ENCODE measurements at places on chromosomes 12 and 14.

DNA sequence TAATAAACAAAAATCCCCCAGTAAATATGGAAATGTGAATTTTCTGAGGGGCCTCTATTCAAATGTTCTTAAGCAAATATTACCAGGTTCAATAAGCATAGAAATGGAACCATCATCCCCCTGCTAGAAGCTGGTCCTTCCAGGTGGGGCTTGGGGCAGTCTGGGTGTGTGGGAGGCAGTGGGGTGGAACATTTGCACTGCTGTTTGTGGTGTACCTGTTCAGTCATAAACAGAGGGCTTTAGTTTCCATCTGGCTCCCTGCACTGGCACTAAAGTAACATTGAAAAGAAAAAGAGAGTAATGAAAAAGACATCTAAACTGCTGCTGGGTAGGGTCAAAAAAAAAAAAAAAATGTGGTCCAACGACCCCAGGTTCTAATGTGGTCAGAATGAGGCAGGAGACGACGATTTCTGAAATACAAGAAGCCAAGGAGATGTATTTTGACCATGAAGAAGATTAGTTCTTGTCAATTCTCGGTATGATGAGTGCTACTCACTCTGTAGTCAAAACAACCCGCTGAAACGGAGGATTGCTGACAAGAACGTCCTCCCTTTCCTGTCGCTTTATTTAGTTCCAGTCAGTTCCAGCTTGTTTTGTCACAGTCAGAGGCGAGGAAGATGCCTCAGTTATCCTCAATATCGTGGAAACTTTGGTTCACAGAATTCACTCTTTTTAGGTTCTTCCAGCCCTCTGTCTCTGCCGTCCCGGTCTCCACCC lies 44.2 kb upstream of the MANSC4 start:
- no peak for DNase-seq

- no peak for DNase-seq
Measured at GRCh38 chr14:31480156-31480555, 7.7 kb downstream of the GPR33 start.

DNA sequence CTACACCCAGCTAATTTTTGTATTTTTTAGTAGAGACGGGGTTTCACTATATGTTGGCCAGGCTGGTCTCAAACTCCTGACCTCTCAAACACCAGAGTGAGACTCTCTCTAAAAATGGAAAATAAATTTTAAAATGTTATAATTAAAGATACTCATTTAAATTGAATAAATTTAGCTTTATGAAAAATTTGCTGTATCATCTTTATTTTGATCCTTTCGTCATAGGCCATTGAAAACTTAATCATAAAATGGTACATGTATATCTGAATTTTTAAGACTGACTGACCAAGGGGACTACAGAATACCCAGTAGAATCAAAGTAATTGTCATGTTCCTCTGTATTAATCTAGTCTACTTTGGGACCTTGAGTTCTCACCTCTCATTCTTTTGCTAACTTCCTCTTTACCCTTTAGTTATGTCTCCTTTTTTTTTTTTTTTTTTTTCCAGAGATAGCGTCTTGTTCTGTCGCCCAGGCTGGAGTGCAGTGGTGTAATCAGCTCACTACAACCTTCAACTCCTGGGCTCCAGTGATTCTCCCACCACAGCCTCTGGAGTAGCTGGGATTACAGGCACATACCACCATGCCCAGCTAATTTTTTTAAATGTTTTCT lies 9.5 kb downstream of the RAB5B start:
- no peak for DNase-seq

DNA sequence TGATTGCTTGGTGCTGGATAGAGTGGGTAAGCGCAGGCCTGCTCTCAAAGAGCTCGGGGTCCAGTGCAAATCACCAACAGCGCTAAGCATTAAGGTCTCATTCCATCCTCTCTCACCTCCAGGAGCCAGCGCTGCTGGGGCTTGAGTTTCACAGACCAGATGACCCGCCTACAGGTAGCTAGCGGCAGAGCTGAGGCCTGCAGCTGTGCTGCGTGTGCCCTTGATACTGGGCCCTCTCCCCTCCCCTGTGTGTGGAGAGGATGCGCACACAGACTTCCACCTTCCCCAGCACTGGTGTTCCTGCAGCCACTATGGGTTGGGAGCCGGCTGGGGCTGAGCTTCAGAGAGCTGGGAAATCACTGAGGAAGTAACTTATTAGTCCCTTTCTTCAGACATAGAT lies 149.9 kb downstream of the CALM1 start:
- DNase-seq: no peak

- DNase-seq: no peak
Measured at GRCh38 chr12:57119294-57120085, 8.3 kb upstream of the STAT6 start.

GRCh38 chr12:76346798-76347420 lies 1.3 kb downstream of the BBS10 start:
- peak; percentile 73 for DNase-seq

Measured in astrocyte of the spinal cord (primary cell).